ENCODE measurements at places on chromosomes 16 and 17.

- DNase-seq: no peak
Observed at GRCh38 chr17:59899099-59899498, 6.2 kb downstream of the RPS6KB1 start.

DNA sequence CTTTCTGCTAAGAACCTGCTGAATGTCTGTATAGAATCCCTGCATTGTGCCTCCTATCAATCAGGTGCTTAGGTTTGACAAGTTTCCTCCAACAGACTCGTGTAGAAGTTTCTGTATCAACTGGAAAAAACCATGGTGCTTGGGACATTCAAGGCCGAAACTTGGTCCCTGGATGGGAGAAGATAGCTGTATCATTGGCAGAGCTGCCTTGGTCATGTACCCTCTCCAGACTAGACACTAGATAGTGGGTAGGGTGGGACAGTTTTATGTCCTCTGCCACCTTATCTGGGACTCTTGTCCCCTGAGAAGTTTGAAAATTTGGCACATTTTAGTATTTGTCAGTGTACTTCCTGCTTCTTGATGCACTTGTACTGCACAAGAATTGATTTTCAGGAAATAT is 520.8 kb downstream of the WWOX start:
- DNase-seq: no peak

DNA sequence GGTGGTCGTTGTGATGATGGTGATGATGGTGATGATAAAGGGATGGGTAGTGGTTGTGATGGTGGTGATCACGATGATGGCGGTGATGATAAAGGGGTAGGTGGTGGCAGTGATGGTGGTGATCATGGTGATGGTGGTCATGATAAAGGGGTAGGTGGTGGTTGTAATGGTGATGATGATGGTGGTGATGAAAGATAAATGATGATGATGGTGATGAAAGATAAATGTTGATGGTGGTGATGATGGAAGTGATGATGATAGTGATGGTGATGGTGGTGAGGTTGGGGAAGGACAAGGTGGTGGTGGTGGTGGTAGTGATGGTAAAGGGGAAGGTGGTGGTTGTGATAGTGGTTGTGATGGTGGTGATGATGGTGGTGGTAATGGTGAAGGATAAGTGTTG is 13.9 kb downstream of the CDH5 start:
- no peak for DNase-seq

DNA sequence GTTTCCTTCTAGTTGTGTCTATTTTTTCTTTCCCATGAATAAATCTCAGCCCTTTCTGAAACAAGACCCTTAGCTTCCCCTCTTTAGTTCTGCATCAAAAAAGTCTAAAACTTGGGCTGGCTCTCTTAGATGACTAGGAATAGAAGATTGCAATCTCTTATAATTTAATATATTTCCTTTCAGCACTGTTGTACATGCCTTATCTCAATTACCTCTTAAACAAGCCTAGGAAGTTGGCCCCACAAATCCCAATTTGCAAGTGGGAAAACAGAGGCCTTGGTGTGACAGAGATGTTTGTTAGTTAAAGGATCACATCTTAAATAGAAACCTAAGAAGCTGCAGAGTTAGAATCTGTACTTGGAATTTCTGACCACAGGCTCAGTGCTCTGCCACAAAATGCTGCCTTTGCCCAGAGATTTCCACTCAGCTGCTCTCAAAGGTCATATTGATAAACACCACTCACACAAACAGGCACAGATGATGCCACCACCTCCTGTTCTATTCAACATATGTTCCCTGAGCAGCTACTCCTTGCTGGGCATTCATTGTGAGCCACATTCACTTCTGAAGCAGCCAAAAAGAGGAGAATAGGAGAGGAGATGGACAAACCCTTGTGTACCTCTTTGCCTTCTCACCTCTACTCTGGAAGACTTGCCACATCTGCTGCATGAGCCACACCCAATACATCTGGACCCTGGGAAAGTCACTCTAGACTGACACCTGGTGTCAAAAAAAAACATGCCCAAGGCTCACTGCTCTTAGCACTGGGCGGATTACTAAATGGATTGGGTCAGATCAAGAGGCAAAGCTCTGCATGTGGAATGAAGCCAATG is 5.5 kb downstream of the CCDC182 start:
- DNase-seq: no peak

- no peak for DNase-seq
Observed at GRCh38 chr16:28935346-28935745, 3.6 kb downstream of the CD19 start.

DNA sequence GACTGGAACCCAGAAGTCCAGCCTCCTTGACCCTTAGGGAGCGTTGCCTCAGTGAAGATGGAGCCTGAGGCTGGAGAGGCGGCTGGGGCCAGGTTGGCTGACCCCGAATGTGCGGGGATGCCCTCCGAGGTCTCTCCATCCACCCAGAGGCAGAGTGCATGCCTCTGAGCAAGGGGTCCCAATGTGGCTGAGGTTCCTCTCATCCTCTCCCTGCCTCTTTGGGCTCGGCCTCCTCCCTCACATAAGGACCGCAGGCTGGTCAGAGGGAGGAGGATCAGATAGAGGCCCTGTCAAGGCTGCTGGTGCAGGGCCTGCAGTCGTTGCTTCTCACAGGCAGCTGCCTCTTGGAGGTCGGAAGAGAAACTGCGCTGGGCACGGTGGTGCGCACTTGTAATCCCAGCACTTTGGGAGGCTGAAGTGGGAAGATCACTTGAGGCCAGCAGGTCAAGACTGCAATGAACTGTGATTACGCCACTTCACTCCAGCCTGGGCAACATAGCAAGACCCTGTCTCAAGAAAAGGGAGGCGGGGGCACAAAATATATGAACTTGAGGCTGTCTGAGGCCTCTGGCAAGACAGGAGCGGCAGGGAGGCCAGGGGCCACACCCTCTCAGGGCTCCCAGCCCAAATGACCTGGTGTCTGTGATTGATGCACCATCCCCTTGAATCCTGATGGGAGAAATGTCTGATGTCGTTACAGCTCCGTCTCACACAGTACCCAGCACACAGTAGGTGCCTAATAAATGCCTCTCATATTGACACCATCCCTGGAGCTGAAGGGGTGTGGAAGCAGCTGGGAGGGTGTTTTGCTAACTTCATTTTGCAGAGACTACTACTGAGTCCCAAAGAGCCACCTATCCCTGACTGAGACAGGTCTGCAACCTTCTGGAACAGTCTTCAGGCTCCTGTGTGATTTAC is 220.1 kb upstream of the GSE1 start:
- DNase-seq: no peak

GRCh38 chr17:39757176-39757662 is 19.5 kb downstream of the GRB7 start:
- no peak for DNase-seq

DNA sequence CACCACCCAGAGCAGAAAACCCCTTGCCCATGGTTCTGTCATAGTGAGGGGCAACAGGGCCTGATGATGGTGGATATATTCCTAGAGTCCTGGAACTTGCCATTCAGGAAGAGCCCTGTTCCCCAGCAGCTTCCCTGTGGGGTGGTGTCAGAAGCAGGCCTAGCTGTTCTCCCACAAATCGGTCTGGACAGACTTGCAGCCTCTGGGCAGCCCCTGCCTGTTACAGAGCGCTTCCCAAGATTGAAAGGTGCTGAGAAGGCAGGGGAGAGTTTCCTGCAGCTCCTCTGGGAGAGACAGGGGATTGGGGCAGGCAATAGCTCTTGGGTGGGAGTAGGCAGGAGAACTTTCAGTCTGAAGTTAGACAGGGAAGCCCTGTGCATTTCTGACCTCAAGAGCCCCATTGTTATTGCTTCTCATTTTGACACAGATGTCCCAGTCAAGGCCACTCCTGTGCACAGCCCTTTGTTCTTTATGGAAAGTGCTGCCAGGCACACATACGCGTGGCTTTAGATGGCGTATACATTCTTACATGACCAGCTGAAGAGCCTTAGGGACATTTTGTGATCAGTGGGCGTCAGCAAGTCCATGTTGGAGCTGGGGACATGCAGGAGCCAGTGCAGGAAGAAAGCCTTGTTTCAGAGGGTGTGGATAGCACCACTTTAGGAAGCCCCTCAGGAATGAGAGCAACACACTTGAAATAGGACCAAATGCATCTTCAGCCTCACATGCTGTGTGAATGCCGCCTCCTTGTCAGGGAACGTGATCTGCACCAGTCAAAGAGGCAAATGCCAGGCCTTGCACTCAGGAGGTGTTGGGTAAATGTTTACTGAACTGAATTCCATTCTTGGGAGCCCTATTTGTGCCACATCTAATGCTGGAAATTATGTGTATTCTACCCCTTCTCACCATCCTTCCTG is 67.5 kb downstream of the GNAO1 start:
- DNase-seq: no peak

DNA sequence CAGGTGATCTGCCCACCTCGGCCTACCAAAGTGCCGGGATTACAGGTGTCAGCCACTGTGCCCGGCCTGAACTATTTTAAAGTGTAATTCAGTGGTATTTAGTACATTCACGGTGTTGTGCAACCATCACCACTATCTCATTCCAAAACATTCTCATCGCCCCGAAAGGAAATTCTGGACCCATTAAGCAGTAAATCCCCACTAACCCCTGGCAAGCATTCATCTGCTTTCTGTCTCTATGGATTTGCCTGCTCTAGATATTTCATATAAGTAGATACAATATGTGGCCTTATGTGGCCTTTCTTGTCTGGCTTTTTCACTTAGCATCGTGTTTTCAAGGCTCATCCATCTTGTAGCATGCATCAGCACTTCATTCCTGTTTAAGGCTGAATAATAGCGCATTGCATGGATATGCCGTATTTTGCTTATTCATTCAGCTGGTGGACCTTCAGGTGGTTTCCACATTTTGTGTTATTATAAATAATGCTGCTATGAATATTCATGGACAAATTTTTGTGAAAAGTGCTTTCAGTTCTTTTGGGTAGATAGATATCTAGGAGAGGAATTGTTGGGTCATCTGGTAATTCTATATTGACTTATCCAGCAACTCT is 8.4 kb upstream of the HERPUD1 start:
- DNase-seq: no peak

DNA sequence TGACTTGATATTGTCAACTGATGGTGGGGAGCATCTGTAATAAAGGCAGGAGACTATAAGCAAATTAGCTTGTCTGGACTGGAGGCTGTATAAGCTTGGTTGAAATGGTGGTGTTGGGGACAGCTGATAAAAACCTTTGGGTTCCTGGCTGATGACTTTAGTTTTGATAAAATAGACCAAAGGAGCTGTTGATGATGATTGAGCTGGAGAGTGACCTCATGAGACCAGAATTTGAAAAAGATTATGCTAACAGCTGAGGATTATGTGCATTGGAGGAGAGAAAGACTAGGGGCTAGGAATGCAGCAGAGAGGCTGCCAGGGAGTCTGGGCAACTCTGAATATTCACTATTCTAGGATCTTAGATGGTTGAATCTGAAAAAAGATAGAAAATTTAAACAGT is 8.7 kb upstream of the CDC27 start:
- no peak for DNase-seq

DNA sequence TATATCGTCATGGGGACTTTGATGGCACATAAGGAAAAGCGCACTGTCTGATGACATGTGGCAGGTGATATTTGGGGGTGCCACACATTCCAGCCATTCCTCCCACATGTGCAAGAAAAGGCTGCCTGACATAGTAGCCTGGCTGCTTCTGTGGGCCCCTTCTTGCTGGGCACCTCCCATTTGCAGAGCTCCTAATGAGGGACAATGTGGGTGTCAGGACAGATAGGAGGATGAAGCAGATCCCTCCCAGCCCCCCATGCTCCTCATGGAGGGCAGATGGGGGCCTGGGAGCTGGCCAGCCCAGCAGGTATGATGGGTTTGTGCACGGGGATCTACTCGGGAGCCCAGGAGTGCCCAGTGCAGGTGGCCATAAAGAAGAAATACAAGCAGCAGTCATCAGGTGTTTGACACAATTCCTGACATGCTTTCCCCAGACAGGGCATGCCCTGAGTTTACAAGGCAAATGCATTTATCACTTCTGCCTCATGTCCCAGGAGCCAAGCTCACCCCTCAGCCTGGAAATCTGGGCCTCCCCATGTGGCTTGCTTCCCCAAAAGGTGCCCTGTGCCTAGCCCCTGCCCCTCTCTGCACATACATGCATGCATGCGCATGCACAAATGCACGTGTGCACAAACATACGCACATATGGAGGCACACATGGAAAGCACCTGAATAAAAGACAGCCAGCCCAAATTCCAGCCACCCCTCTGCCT is 260.6 kb upstream of the RPL38 start:
- DNase-seq: no peak

- DNase-seq: no peak
Observed at GRCh38 chr16:85048921-85049562, 21.4 kb downstream of the KIAA0513 start.

- no peak for DNase-seq
Observed at GRCh38 chr16:9165681-9166080, 74.2 kb downstream of the HAPSTR1 start.

DNA sequence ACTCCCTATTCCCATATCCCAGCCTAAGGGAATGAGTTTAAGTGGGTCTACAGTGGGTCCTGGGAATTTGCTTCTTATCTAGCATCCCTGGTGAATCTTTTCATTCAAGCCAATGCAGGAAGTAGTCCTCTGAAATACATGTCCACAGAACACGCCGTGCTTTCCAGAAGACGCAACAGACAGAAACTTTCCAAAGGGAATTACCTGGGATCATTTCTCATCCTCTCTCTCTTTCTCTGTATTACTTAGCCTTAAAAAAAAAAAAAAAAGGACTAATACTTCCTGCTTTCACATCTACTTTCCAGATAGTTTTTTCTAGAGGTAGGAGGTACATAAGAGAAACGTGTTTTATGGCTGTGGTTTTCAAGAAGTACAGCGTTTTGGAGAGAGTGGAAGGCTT is 499.0 kb downstream of the MAF start:
- DNase-seq: no peak

DNA sequence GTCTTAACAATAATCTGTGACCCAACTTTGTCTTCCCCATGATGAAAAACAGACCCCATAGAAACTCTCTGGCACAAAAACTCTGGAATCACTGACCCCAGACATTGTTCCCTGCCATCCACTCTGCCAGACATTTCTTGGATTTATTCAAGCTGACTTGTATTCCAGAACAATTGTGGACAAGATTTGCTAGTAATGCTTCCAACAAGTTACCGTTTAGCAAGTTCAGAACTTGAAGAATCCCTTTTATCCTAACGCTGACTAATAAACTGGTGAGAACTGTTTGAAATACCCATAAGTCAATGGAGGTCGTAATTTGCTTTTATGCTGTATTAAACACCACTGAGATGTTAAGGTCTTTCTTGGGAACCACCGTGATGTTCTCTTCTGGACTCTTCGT is 10.5 kb downstream of the HSBP1 start:
- DNase-seq: no peak

Measured in stimulated activated CD8-positive, alpha-beta memory T cell treated with anti-CD3 and anti-CD28 coated beads, Interleukin-7, amount 100 ng/mL, for 48 hours (primary cell).